A549 (cell line): ENCODE measurements at places on chromosomes 16 and 17. TPM values are rescaled to one million over a fixed set of nuclear protein-coding genes. Genes with fewer than 3 reads are reported as not detected.

Gene BIRC5
- polyA plus RNA-seq: 93.5 to 116 TPM (median 109 TPM) in 3 replicates

Gene PARD6A
- polyA plus RNA-seq: 1.4 to 2.2 TPM (median 1.9 TPM) in 3 replicates

Gene SLC6A4
- 0.04 TPM in 1 of 3 replicates, not detected in the others for polyA plus RNA-seq

Gene GPR139
- polyA plus RNA-seq: not detected in 3 replicates

Gene ACSM2A
- not detected in 3 replicates for polyA plus RNA-seq

Gene SEZ6
- not detected in 3 replicates for polyA plus RNA-seq
